ENCODE measurements at places on chromosomes 12 and 14. TPM values are rescaled to one million over a fixed set of nuclear protein-coding genes. Genes with fewer than 3 reads are reported as not detected.

The DPPA3 gene
- not detected for total RNA-seq

The ERP27 gene
- total RNA-seq = 0.07 TPM

The FICD gene
- 6.9 TPM for total RNA-seq

The KLHDC1 gene
- 1.9 TPM for total RNA-seq

The FSCB gene
- not detected for total RNA-seq

DNA sequence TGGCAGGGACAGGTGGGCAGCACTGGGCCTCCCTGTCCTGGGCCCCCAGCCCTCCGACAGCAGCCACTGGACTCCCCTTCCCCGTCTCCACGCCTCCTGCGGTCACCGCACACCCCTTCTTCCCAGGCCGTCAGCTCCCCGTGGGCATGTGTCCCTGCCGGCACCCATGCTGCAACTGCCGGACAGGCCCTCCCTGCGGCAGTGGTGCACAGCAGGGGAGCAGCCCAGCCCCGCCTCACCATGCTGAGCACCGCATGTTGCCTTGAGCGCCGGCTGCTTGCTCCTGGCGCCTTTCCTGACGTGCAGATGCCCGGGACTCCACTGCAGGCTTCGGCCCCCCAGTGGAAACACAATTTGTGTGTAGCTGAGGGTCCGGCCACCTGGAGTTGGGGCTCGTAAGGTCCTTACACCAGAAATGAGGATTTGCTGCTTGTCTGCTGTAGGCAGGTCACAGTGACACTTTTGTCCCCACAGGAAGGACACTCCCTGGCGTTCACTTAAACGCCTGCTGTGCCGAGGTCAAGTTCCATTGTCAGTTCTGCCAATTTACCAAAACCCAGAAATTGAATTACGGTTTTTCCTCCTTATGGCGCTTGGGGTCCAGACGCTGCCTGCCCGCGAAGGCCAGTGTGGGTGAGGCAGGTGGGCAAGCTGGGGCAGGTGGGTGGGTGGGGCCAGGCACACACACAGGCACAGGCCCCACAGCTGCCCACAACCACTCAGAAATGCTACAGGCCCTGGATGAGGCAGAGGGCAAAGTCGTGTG lies 28.2 kb upstream of the MMP17 start:
- DNase-seq = no peak

- DNase-seq = no peak
These were observed 123.3 kb downstream of the SLC38A6 start for GRCh38 chr14:61104358-61104757.

- DNase-seq = no peak
These were observed 69.9 kb downstream of the FOXN4 start for GRCh38 chr12:109239179-109239578.

- DNase-seq = no peak
These were observed 193.8 kb upstream of the LHX5 start for GRCh38 chr12:113665457-113665856.

GRCh38 chr14:53152184-53152886 lies 788 bp downstream of the DDHD1 start:
- DNase-seq = no peak

- DNase-seq = no peak
These were observed 15.8 kb upstream of the OAS2 start for GRCh38 chr12:112962561-112962960.

GRCh38 chr14:79588398-79588797 lies 622.9 kb downstream of the DIO2 start:
- no peak for DNase-seq

GRCh38 chr12:79233341-79233781 lies 368.8 kb downstream of the SYT1 start:
- no peak for DNase-seq

GRCh38 chr14:67392123-67392522 lies 19.8 kb downstream of the PLEK2 start:
- no peak for DNase-seq
